Fibroblast of skin of right biceps (primary cell): ENCODE measurements at places on chromosomes 12 and 14.

DNA sequence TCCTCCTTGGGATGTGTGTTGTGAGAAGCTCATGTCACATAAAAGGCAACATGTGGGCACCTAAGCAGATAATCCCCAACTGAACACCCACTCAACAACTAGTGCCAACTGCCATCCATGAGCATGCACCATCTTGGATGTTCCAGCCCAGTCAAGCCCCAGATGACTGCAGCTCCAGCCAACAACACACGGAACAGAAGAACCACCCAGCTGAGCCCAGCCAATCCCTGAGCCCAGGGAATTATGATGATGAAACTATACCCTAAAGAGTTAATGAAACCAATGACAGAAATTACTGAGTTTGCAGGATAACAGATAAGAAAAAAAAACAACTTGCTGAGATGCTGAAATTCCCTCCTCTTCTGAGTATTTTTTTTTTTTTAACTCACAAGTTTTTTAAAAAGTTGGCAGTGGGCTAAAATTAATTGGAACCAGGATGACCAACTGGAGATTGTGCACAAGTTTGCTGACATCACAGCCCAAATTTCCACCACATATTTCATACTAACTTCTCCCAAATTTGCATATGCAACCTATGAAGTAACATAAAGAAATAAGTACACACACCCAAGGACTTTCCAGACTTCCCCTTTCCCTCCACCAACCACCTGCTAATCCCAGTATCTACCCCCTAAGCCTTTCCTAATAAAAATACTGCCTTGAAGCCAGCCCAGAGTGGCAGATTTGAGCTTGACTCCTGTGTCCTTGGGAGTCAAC, 124.5 kb downstream of the KSR2 start:
- DNase-seq = no peak

- DNase-seq = no peak
Measured at GRCh38 chr12:63944586-63945228, 100.2 kb downstream of the SRGAP1 start.

GRCh38 chr12:126974779-126975178, 1292.2 kb upstream of the TMEM132C start:
- DNase-seq = no peak

DNA sequence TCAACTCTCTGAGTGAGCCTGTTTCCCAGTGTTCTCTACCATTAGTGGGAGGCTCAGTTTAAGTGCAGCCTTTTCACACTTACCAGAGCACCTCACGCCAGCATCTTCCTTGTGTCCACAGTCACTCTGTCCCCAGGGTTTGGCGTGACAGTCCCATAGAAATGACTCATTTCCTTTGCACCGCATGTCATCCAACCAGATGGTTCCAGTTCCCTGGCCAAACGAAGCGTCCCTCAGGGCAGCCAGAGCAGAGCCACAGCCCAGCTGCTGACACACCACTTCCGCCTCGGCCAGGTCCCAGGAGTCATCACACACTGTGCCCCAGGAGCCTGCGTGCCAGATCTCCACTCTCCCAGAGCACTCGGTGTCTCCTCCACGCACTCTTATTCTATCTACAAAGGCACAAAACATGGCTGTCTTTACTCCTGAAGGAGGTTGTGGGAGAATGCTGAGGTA, 65.4 kb downstream of the ACSM4 start:
- peak; percentile 10 for DNase-seq

- DNase-seq = no peak
Measured at GRCh38 chr14:104085032-104085888, at the start of gene ASPG. Gene ASPG (plus strand): TSS chr14:104085700. CDS start chr14:104085771, 71 bp downstream.

DNA sequence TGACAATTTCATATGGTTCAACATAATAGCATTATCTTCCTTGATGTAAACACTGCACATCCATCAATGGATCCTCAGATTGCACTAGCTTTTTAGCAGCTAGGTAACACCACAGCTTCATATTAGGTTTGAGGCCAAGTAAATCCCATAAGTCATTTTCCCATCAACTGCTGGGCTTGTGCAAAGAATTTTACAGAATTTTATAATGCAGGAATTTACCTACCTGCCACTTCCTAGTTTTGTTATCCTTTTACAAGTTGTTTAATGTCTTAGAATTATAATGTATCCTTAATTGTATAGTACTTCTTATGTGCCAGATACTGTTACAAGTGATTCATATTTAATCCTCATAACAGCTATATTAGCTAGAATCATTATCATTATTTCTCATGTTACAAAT, 36.4 kb downstream of the CPNE8 start:
- DNase-seq = no peak

DNA sequence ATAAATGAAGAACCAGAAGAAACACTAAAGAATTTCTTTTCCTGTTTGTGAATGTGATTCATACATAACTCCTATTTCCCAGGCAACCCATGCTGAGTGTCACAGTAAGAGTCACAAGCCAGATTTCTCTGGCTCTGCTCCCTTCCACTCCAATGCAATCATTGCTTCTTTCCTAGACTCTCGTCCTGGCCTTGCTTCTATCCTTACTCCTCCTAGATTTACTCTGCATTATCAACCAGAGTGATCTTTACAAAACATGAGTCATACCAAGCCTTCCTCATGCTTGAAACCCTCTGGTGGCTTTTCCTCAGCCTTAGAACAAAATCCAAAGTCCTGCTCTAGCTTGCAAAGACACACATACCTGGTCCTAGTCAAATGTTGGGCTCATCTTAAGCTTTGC, 13.3 kb downstream of the IL22 start:
- DNase-seq = peak; percentile 94

DNA sequence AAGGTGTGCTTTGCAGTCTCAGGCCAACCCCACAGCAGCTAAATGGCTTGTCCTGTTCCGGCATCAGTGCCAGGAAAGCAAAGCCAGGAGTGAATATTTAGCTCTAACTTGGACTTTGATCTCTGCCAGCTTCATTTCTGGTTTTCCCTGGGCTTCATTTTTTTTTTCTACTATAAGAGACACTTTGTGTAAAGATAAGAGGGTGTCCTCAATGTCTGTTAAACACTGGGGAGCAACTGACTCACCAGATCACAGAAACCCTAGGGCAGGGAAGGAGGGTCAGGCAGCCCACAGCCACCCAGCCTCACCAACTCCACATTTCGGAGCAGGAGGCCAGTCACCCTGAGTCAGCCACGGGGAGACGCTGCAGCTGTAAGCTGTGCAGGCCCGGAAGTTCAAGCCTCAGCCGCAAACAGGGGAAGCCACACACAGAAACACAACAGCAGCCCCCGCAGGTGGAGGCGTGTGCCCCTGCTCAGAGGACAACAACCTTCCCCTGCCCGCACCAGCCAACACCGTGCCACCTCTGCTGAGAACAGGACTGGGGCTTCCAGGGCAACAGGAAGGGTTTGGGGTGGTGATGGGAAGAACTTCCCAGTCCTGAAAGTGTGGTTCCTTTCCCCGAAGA, 6.3 kb downstream of the TNFRSF1A start:
- DNase-seq = peak; percentile 89

DNA sequence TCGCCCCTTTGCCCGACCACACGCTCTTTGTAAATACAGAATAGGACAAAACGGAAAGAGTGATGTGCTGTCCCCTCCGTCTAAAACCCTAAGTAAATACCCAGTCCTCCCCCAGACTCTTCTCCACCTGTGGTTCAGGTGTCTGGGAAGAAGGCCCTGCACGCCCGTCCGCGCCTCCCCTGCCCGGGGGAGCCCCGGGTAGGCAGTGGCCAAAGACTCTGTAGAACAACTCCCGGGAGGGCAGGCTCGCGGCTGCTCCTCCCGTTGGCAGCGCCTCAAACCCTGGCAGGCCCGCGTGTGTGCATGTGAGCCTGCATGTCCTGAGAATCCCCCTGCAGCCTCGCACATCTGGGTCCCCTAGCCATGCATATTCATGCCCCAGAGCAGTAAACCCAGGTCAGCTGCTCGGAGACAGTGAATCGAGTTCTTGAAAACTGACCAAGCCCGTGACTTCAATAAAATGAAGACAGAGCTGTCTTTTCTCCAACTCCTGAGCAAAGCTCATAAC, 165.8 kb downstream of the MON2 start:
- DNase-seq = peak; percentile 39

DNA sequence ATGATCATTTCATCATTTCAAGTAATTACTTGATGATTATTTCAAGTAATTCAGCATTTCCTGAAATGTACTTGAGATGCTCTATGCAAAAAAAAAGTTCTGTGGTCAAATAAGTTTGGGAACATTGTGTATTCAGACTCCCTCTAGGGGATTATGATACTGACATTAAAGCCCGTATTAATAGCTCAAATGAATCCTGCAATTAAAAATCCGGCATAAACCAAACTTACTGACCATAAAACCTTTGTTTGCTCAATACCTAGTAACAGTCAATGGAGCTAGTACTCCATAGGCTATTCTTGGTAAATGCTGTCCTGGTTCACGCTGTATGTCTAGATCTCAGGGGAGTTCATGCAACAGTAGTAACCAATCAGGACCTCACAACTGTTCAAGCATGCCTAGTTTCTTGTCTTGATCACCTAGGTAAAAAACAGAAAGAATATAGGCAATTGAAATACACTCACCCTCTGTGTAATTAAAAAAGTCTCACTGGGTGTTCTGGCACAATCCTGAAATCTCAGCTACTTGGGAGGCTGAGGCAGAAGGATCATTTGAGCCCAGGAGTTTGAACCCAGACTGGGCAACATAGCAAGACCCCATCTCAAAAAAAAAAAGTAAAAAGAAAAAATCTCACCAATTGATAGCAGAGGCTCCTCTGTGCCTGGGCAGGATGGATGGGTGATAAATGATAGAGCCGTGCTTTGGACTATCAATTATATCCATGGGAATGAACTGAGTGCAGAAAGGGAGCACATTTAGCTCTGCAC, 14.1 kb downstream of the ALDH1L2 start:
- no peak for DNase-seq

- DNase-seq = no peak
Measured at GRCh38 chr14:61330511-61330910, 9.1 kb downstream of the PRKCH start.

GRCh38 chr14:24630872-24631477, 3.0 kb downstream of the GZMB start:
- peak; percentile 23 for DNase-seq

- no peak for DNase-seq
Measured at GRCh38 chr12:27064397-27065342, 17.7 kb downstream of the C12orf71 start.

DNA sequence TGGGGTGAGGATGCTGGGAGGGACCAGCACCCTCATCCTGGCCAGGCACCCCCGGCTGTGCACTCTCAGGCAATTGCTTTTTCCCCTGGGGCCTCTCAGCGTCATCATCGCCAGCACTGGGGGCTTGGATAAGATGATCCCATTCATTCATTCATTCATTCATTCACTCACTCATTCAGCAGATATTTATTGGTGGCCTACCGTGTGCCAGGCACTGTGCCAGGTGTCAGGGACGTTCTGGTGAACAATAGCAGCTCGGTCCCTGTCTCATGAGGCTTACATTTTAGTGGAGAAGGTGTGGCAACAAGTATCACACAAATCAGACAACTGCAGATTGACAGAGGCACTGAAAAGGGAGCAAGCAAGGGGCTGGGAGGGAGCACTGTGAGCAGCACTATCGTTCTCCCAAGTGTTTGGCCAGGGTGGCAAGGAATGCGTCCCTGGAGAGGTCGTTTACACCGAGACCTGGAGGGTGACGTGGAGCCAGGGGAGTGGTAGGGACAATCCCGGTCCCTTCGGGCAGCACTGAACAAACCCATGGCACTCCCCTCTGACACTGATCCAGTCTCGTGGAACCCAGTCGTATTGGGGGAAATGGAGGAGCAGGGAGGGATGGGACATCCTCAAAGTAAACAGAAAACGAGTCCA, 124.1 kb downstream of the PAPOLA start:
- no peak for DNase-seq

GRCh38 chr12:122947352-122947792, 18.9 kb downstream of the ABCB9 start:
- DNase-seq = no peak

- DNase-seq = peak; percentile 35
Measured at GRCh38 chr14:58078471-58078870, 73.5 kb downstream of the ARMH4 start.

- no peak for DNase-seq
Measured at GRCh38 chr12:95003921-95004272, 400 bp upstream of the NDUFA12 start.

GRCh38 chr14:40139657-40140056, 707.4 kb upstream of the FBXO33 start:
- DNase-seq = no peak

DNA sequence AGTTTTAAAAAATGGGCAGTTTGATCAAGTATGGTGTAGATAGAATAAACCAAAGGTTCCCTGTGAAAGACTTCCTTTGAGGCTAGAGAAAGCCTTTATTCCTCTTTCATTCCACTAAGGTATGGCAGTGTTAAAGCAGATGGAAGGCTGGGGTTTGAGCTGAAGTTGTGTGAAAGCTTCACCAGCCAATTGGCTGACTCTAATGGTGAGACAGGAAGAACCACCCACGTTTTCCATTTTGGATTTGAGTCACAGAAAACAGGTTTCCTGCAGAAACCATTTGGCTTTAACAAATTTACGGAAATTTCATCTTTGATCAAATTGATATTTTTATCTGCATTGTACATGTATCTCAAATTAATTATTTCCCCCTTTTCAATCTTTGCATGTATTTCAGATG, 455.0 kb downstream of the PCNX1 start:
- DNase-seq = no peak

DNA sequence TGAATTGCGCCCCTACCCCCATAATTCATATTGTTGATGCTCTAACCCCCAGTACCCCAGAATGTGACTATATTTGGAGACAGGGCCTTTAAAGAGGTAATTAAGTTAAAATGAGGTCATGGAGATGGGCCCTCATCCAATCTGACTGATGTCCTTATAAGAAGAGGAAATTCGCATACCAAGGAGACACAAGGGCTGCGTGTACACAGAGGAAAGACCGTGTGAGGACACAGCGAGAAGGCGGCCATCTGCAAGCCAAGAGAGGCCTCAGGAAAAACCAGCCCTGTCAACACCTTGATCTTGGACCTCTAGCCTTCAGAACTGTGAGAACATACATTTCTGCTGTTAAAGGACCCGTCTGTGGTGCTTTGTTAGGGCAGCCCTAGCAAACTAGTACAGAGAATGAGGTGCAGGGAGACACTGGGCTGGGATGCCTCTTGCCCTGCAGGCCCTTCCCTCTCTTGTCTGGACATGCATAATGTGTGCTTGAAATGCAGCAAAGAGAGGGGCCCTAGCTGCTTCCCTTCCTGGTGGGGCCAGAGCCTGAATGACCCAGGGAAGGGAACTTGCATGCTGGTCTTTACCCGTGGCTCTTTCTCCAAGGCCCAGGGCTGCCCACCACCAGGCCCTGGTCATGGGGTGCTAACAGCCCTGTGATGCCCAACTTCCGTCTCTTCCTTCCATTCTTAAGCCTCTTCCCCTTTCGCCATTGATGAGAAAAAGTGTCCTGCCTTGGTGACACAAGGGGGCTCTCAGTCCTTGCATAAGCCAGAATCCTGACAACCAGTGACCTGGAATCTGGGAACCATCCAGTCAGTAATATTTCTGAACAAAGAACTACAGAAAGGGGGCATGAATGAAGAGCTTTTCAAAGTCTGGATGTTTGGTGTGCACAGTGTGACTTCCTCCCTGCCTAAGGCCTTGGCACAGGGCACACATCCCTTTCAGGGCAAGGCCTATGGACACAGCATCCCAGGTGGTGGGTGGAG, 50.0 kb upstream of the GPATCH2L start:
- DNase-seq = peak; percentile 45
